ENCODE measurements at places on chromosomes 7 and 10.

GRCh38 chr10:18214691-18215563, 74.7 kb downstream of the CACNB2 start:
- DNase-seq, result no peak

GRCh38 chr7:127862525-127862924, 168.7 kb downstream of the LRRC4 start:
- DNase-seq, result no peak

DNA sequence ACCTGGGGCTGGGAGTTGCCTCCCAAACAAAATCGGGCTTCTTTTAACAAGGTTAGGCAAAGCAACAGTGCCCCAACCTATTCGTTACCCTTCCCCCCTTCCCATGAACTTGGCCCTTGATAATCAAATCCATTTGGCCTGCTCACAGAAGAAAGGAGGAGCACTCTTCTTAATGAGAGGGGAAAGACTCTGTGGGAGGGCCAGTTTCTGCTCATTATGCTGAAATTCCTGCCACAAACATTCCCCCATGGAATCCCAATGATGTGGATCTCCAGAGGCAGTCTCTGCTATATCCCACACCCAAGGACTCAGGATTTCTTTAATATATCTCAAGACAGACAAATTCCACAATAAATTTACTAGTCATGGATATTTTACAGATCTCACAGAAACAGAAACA, 43.0 kb downstream of the LSM5 start:
- no peak for DNase-seq

DNA sequence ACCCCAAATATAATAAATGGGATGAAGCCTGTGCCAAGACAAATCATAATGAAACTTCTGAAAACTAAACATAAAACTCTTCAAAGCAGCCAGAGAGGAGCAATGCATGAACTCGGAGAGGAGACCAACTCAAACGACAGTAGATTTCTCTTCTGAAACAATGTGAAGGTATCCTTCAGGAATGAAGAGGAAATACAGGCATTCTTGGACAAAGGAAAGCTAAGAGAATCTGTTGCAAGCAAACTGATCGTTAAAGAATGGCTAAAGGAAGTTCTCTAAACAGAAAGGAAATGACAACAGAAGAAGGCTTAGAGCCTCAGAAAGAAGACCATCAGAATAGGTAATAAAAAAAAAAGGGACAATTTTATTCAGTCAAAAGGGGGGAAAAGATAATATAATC, 6.6 kb downstream of the GNA12 start:
- no peak for DNase-seq

DNA sequence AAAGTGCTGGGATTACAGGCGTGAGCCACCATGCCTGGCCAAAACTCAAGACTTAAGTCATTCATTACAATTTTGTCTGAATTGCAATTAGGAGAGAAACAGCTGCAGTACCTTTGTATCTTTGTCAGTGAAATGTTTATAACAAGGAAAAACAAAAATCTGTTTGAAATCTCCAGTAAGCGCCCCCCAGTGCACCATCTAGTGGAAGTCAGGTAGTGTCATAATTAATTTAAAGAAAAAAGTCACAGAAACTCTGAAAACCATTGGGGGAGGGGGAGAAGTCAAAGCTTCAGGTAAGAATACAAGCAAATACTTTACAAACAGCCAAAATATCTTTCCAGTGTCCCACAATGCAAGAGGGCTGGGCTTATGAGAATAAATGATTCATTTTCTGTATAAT, 2.8 kb downstream of the MPP7 start:
- peak; percentile 38 for DNase-seq
